ENCODE measurements at places on chromosomes 1 and 21.

DNA sequence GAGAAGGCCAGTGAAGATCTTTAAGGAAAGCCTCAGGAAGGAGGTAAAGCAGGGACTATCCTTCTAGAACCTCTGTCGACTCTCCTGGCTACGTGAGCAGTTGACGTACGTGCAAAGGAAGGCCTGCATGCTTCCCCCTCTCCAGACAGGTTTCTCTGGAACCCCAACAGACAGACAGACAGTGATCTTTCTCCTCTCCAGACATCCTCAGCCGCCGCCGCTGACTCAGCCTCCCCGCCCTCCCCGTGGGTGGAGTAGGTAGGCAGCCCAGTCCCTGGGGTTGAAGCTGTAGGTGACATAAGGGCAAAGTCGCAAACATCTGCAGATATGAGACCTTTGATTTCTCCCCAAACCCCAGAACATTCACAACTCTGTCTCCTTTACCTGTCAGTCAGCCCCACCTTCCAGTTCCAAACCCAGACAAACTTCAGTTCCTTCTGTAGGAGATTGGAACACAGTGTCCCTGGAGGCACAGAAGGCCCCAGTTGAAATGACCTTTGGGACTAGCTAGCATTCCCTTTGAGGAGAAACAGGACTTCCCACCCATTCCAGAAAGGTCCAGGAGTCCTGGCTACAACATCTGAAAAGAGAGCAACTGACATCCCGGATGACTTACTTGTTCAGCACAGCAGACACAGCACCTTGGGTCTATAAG is 146.0 kb upstream of the JUN start:
- peak; percentile 33 for DNase-seq

DNA sequence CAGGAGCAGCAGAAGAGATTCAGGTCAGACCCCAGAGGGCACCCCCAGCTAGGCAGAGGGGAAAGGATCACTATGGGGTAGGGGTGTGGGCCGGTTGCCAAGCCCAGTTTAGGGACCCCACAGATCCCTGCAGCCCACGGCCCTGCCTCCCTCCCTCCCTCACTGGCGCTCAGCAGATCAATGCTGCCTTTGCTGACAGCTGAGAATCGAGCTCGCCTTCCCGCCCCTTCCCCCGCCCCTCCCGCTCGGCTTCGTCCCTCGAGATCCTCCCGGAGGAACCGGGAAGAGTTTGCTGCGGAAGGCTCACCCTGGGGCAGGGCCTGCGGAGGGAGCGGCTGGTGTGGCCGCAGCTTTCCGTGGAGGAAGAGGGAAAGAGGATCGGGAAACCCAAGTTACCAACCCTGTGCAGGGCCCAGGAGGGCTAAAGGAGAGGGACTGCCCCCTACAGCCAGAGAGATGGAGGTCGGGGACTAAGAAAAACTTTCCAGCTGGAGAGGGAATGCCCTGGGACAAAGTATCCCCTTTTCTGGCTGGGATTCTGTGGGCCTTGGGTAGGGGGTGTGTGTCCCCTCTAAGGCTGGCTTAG is 1.1 kb upstream of the KCNQ4 start:
- DNase-seq: no peak

DNA sequence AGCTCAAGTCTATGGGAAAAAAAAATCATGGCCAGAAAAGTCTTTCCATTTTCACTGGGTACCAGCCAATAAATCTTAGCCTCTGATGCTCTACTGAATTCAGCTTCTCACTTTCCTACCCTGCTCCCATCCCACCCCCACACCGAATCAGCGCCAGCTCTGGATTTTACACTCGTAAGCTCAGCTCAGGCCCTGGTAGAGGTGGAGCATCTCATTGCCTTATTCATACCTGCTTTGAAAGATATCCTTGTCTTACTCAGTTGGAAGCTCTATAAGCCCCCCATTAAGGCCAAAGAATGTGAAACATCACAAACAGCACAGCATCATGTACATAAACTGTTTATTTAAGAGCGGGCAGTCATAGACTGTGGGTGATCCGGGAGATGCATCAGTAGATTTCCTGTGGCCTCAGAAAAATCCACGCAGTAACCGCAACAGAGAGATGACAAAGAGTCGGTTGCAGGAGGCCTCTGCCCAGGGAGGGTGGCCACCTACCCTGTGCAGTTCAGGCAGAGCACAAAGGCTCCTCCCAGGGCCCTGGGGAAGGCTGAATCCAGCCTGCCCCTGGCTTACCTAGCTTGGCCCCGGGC is 36.4 kb upstream of the ETS2 start:
- DNase-seq: no peak

DNA sequence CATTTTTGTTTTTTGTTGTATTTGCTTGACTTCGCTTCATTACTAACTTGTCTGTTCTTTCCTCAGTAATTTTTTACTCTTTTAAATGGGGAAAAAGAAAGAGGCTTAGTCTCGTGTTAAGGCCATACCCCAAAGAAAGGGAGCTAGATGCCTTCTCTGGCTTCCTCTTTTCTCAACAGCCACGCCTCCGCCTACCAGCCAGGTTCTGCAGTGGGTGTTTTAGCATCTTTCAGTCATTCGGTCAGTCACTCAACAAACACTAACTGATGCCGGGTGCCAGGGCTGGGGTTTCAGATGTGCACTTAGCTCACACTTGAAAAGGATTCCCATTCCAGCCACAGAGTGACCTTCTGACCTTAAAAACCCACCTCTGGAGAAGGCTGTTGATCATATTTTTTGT is 46.3 kb upstream of the VAV3 start:
- no peak for DNase-seq

DNA sequence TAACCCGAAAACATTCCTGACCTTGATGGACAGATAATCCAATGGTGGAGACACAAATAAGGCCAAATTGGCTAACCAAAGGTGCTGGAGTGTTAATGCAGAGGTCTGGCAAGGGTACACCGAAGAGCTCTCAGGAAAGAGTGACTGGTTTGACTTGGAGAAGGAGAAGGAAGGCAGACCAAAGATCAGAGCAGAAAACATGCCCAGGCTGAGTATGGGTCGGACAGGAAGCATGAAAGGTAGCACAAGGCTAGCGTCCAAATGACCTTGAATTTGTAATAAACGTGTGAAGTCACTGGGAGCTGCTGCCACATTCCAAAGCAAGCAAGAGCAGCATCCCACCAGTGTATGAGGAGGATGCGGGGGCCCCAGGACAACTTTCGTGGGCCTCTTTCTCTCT is 45.7 kb downstream of the APP start:
- no peak for DNase-seq

DNA sequence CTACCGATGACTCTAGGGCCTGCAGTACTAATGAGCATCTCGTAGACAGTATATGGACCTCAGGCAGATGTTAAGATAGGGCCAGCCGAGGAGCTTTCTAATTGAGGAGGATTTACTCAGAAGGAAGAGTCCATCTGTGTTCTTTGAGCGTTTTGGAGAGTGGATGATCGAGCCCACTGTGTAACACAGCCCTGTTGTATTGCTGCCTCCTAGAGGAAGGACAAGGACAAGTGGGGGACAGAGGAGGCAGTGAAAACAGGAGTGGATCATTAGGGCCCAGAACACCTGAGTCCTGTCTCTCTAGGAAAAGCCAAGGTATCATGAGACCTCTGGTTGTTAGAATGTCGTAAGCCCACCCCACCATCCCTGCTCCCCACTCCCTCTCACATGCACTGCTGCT is 62.9 kb downstream of the TBX19 start:
- DNase-seq: no peak

DNA sequence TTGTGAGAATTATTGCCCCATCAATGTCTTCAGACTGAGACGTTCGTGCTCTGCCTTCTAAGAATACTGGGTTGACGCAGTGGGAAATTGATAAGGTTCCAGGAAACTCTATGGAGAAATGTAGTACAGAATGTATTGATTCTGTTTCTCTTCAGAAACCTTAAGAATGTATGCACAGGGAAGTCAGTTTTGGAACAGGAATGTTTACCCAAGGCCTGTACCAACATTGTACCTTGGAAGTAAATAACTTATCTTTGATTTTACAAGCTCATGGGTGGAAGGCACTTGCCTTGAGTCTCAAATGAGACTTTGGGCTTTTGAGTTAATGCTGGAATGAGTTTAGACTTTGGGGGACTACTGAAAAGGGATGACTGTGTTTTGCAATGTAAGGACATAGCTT is 59.5 kb upstream of the PCP4 start:
- DNase-seq: no peak

- no peak for DNase-seq
Measured at GRCh38 chr1:97202481-97203380, 481.1 kb downstream of the PTBP2 start.

DNA sequence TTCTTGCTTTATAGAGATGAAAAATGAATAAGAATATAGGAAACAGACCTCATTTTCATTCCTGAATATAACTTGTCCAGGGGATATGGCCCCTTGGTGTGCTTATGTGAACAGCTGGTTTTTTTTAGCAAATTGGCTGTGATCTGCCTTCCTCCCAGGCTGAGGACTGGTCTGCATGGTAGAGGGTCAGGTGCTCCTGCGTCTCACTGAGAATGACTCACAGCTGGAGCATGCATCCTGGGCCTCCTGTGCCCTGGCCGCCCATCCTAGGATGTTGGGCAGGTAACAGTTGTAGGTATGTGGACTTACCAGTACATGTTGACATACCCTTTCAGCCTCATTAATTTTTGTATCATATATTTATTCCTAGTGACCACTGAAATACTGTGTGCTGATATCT is 29.8 kb downstream of the AGT start:
- no peak for DNase-seq

DNA sequence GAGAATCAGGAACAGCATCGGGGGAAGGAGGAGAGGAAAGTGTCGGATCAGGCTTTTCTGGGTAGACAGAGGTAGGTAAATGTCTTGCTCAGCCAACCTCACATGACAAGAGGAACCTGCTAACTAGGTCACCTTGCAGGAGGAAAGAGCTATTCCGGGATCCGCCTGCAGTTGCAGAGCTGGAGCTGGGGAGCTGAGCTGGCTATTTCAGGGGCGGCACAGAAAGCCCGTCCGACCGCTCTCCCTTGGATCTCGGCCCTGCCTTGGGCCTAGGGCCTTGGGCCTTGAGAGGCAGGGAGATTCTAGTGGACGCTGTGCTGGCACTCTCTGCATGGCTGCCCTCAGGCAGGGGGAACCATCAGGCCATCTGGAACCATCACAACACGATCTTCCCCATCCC is 56.5 kb upstream of the CTPS1 start:
- no peak for DNase-seq

- no peak for DNase-seq
Measured at GRCh38 chr1:81493102-81493869, 307.4 kb upstream of the ADGRL2 start.

GRCh38 chr1:228457017-228457395 is 30.2 kb upstream of the RNF187 start:
- DNase-seq: no peak

DNA sequence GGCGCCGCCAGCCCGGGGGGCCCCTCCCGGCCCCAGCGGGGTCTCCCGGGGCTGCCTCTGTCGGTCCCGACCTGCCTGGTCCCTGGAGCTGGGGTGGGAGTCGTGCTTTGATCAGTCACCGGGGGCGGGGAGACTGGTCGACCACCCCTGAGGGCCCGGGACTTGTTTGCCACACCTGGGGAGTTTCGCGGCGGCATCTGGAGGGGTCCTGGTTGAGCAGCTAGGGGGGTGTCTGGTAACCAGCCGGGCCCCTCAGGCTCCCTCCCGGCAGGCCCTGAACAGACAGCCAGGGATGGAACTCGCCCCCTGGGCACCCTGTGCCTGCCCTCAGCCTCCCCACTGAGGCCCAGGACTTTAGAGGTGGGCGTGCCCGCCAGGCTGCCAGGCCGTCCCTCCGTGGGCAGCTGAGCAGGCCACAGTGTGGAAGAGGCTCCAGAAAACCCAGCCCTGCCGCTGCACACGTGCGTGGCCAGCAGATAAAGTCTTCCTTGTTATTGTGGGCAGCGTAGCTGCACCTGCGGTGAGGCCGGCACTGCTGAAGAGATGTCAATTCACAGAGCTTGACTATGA is 13.3 kb upstream of the SAMD11 start:
- no peak for DNase-seq

- DNase-seq: no peak
Measured at GRCh38 chr1:81803431-81804110, 2.8 kb downstream of the ADGRL2 start.

DNA sequence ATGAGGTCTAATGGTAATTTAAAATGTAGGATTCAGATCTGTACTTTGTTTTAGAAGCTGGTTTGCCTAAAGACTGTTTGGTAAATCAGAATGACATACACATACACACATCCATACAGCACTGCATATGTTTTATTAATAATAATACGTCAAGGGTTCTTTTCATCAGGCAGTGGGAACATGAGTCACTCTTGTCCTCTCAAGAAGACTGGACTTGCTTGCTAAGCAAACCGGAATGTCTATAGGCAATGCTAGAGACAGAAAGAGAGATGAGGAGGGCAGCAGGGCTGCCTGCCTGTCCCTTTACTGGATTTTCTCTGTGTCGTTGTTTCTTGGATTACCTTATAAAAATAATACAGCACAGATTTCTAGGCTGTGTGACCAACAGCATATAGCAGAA is 119.1 kb upstream of the GALNT2 start:
- no peak for DNase-seq

- no peak for DNase-seq
Measured at GRCh38 chr21:46213620-46214286, 14.8 kb downstream of the LSS start.

- no peak for DNase-seq
Measured at GRCh38 chr1:26022404-26022779, 817 bp downstream of the EXTL1 start.

DNA sequence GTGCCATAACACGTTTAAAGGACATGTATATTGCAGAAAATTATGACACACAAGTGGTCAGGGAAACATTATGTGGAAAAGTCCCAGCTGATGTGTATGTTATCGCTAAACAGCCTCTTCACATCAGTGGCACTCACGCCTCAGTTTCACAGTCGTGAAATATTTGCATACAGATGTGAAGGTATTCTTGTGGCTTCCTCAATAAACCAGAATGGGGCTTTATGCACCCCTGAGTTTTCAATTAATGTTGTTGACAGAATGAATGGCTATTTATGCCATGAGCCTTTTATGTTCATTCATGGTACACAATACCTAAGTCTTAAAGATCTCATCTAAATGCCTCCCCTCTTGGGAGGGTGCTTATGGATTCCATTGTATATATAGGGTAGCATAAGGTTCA is 202.1 kb upstream of the ADGRL2 start:
- no peak for DNase-seq

- no peak for DNase-seq
Measured at GRCh38 chr1:157958263-157958662, 35.2 kb upstream of the KIRREL1 start.

GRCh38 chr1:245258271-245258920 is 103.6 kb downstream of the KIF26B start:
- DNase-seq: no peak

- no peak for DNase-seq
Measured at GRCh38 chr1:233109096-233109495, 158.7 kb downstream of the NTPCR start.

DNA sequence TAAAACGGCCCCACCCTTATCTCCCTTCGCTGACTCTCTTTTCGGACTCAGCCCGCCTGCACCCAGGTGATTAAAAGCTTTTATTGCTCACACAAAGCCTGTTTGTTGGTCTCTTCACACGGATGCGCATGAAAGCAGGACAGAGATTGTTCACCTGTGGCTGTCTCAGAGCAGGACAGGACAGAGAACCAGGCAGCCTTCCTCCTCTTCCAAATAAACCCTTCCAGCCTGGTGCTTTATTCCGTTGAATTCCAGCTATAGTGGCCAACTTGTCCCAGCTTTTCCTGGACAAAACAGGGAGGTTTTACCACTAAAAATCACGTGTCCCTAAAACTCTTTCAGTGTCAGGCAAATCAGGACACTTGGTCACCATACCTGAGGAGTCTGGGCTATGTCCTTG is 9.5 kb upstream of the DMRTB1 start:
- DNase-seq: no peak

Measured in activated CD4-positive, alpha-beta T cell treated with anti-CD3 and anti-CD28 coated beads for 24 hours (primary cell).